ACHN (cell line): ENCODE measurements at places on chromosomes 6 and 20.

DNA sequence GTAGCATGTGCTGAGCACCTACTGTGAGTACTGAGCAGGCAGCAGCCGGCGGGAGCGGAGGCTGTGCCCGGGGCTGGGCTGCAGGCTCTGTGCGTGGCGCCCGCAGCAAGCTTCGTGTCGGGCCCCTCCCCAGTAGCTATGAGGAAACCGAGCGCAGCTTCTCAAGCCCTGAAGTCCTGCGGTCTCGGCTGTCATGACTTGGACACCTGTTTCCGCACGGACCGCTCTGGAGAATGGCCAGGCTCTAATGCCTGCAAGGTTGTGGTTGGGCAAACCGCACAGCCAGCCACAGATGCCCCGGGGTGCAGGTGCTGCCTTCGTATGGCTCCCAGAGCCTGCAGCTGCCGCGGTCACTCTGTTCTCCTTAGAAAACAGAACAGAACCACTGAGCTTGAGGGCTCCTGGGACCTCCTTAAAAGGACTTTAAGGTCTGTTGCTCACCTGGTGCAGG, 33.7 kb downstream of the PYGB start:
- no peak for DNase-seq

DNA sequence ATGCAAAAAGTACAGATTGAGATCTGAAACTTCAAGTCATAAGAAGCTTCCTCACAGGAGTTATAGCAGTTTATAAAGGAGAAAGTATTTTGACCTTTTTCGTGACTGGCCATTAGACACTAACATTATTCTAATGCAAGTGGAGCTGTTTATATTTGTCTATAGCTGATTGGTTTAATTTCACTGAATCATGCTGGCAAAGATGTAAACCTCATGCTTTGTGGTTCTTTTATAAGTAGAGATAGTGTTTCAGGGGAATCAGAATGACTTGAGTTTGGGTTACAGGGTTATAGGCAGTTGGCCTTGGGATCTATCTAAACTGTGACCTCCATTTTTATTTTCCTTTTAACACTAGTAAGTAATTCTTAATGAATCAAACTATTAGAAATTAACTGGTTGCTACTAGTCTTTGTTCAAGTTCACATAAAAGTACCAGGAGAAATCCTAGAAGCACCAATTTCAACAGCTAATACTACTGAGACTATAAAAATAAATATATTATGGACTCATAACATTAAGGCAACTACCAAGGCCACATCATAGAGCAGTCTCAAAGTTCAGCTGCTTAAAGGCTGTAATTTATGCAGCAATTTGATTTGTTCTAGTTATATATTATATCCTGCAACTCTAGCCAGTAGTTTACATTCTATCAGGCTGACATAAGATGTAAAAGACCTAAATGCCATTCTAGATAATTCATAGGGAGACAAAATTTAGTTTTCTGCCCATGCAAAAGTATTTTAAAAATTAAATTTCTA, 94.0 kb downstream of the RNGTT start:
- DNase-seq, result peak; percentile 21

DNA sequence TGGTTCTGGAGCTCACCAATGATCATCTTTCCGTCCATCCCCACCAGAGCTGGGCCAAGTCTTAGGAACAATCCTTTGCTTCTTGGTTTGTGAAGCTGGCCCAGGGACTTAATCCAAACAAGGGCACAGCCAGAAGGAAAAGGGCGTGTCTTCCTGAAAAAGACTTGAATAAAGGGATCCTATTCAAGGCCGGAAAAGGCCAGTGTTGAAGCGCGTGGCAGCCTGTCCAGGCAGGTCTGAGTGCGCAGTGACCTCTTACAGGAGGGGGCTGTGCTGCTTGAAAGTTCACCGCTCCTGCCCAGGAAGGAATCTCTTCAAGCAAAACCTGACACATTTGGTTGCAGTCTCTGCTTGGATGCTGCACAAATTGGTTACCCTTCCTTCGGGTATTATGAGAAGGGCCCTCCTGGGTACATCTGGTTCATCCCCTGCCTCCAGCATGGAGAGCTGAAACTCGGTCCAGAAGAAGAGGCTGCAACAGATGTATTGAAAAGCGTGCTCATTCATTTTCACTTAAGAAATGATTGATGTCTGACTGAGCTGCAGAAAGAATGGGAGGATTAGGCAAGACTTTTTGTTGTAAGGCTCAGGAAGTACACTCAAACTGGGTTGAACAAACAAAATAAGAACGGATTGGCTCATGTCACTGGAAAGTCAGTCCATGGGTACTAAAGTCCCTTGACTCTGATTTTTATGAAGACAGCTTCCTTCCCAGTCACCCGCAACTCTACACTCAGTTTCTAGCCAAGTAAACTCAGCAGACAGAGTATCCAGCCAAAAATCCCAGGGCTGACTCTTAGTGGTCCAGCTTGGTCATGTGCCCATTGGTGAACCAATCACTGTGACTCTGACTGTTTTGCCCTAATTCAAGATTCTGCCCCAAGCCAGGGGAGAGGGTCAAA, 136.3 kb downstream of the TFAP2C start:
- DNase-seq, result no peak

DNA sequence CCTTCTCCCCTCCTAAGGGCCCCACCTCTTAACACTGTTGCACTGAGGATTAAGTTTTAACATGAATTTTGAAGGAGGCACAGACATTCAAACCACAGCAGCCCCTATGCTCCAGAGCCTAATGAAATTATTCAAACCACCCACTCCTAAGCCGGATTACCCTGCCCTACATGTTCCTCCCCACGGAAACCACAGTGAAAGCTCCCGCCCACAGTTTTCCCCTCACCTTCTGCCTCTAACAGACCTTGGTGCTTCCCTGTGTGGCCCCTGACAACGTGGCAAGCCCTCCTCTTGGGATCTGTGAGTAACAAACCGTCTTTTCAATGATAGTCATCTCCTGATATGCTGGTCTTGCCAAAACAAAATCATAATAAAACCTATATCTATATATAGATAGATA, 74.8 kb downstream of the RIN2 start:
- no peak for DNase-seq

GRCh38 chr20:34420975-34421374, 57.9 kb downstream of the ITCH start:
- DNase-seq, result no peak

DNA sequence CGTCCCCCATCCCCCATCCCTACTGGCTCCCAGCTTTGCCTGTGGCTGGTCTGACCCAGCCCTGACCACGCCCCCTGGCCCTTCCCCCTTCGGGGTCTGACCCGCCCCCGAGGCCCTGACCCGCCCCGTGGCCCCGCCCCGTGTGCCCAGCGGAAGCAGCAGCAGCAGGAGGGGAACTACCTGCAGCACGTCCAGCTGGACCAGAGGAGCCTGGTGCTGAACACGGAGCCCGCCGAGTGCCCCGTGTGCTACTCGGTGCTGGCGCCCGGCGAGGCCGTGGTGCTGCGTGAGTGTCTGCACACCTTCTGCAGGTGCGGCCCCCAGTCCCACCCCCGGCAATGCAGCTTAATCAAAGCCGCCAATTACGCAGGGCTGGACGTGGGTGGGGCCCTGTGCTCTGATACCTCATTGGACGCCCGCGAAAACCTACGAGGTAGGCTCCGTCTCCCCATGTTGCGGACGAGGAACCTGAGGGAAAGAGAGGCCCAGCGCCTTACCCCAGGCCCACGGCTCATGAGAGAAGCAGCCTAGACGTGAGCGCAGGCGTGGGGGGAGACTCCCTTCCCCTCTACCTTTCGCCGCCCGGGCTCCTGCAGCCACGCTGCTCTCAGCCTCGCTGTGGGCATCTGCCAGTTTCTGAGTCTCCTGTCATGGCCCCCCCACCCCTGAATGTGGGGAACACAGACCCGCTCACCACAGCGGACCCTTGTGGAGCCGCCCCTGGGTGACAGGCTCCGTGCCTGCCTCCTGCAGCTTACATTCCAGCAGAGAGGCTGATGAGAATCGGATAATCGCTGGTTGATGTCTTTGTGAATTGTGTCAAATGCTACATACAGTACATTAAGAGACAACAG, 12.8 kb downstream of the RBCK1 start:
- no peak for DNase-seq

GRCh38 chr6:2737885-2738284, 12.8 kb downstream of the MYLK4 start:
- DNase-seq, result no peak

DNA sequence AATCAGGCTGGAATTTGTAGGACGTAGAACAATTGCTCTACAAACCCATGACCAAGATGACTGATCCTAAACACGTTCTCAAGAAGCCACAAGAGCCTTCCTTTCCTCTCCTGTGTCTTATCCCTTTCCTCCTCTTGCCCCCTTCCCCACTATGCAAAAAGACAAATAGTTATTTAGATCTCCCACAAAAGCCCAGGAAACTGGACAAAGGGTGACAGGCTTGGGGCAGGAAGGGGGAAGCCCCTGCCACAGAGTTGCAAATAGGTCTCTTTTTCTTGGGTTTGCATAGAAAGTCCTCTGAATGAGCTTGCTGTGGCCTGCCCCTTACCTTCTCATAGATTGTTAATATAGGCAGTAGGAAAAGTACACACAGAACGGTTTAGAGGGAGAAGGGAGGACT, 377.1 kb upstream of the BTBD3 start:
- DNase-seq, result no peak

- DNase-seq, result no peak
These were observed 271.0 kb upstream of the HSF2 start for GRCh38 chr6:122128445-122128844.

DNA sequence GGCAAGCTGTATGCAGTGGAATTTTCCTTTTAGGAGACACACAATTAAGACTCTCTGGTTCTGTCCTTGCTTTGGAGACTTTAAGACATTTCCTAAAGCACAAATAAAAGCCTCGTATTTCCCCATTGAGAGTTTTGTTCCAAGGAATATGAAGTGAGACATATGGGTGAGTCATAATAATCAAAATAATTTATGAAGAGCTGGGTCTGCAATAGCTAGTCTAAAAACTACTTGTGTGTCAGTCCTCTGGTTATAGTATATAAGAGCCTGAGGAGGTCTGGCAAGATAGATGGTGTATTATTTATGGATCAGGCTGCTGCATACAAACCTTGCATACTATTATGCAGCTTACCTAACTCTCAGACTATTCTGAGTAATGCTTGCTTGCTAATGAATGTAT, 142.6 kb downstream of the ADGRG6 start:
- DNase-seq, result no peak

- no peak for DNase-seq
These were observed 47.9 kb downstream of the GNAS start for GRCh38 chr20:58900397-58900796.

DNA sequence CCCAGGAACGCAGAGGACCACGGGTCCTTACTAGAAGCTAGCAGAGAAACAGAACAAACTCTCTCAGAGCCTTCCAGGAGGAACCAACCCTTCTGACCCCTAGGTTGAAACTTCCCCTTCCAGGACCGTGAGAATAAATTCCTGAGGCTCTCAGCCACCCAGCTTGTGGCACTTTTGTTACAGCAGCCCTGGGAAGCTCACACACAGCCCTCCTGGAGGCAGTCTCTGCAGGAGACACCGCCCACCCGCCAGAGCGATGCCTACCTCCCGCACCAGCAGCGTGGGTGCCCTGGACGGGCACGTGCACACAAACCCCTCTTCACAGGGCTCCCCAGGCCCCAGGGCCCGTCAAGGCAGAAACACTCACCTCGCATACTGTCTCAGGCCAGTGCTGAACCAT, 4.2 kb downstream of the RNASET2 start:
- no peak for DNase-seq

DNA sequence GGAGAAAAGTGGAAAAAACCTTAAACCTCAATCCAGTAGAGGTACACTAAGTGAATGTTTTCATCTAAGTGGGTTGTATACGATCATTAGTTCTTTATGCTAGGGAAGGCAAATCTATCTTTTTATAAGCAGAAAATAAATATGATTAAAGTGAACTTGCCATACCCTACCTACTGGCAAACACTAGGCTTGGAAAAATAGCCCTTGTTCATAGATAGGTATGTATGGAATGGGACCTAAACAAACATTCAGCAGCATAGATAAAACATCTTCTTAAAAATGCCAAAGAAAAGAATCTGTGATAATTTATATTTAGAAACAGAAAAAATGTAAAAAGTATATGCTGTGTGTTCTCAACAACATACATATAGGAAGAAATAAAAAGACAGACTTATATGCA, 18.8 kb downstream of the REV3L start:
- DNase-seq, result no peak

DNA sequence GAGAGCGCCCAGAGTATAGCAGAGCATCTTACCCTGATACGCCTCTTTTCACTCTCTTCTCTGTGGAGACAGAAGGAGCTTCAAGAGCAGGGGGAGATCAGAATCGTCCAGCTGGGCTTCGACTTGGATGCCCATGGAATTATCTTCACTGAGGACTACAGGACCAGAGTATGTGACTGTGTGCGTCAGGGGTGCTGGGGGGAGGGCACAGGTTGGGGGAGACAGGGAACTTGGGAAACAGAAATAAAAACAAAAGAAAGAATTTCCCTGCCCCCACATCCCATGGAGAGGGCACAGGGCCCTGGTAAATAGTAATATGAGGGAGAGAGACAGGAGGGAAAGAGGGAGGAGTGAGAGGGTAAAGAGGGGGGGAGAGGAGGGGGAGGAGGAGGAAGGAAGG, 3.0 kb upstream of the C4A start:
- no peak for DNase-seq

GRCh38 chr6:85416766-85417165, 33.1 kb upstream of the NT5E start:
- DNase-seq, result no peak

- no peak for DNase-seq
These were observed 12.1 kb upstream of the NFATC2 start for GRCh38 chr20:51554538-51555165.

DNA sequence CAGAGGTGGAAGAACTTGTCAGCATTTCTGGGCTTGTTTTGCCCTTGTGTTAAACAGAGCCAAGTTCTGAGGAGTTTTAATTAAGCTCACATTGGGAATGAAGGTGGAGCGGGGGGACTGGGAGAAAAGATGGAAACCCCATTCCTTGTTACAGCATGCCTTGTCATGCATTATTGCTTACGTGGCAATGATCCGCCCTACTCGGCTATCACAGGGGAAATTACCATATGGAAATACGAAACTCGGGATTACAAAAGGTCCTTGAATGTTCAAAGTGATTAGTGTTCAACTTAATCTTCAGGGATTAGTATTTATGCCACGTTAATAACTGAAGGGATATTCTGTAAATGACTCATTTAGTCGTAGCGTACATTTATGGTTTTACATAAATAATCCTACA, 86.4 kb downstream of the MAP3K7 start:
- no peak for DNase-seq

GRCh38 chr20:2348336-2348735, 32.4 kb upstream of the TGM6 start:
- no peak for DNase-seq

DNA sequence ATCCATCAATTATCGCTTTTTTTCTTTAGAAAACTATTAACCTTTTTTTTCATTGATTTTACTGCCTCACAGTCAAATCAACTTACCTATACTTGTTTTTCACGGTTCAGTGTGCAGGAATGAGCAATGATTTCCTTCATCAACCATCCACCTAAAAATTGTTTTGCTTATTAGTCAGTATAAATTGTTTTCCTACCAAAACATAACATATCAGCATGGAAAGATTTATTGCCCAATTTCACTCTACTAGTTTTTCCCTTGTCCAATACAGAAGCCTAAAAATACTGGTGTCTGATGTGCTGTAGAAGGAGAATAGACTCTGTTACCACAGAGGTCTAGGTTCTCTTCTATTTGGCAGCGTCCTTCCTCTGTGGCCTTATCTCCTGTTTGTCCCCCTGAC, 558.2 kb upstream of the CITED2 start:
- DNase-seq, result no peak
